ENCODE measurements at places on chromosomes 6 and 20. TPM values are rescaled to one million over a fixed set of nuclear protein-coding genes. Genes with fewer than 3 reads are reported as not detected.

The CD109 gene
- total RNA-seq, result 1.7 TPM

The HLA-C gene
- total RNA-seq, result 248 TPM

The TOX2 gene
- 2.5 TPM for total RNA-seq

GRCh38 chr6:136438441-136438840 lies 111.8 kb downstream of the MAP7 start:
- no peak for DNase-seq

GRCh38 chr6:38974389-38975151 lies 74.0 kb upstream of the GLP1R start:
- DNase-seq, result no peak

- no peak for DNase-seq
Observed at GRCh38 chr6:153941768-153942167, 97.3 kb upstream of the OPRM1 start.

The KCNK5 gene
- 29.8 TPM for total RNA-seq

The QRSL1 gene
- total RNA-seq, result 10.8 TPM

GRCh38 chr6:16548121-16548520 lies 213.1 kb downstream of the ATXN1 start:
- DNase-seq, result no peak

The FAM83D gene
- 34.8 TPM for total RNA-seq

- peak; percentile 77 for DNase-seq
Observed at GRCh38 chr20:44810391-44811149, at the start of gene RIMS4. Gene RIMS4, minus strand, starts transcription at chr20:44810546. Its CDS starts 275 bp downstream, at chr20:44810271.

DNA sequence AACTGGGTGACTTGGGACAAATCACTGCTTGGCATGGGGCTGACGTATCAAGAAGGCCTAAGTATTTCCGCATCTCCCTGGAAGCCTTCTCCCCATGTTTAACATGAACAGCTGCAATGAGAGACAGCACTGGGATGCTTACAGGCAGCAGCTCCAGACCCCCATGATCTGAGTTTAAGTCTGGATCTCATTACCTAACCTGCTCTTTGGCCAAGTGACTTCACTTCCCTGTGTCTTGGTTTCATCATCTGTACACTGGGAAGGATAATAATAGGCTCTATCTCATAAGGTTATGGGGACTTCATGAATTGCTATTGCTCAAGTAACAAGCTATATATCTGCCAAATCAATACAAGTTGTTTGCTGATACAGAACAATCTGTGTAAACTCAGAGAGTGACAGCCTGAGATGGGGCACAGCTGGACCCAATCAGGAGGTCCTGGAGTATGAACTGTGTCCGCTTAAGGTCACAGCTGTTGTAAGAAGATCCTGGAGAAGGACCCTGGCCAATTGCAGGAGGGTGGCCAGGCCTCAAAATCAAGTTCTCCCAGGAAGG lies 56.0 kb downstream of the TGM2 start:
- peak; percentile 10 for DNase-seq

The JPH2 gene
- total RNA-seq, result 0.86 TPM

- peak; percentile 66 for DNase-seq
Observed at GRCh38 chr6:26025047-26025893, 62.0 kb upstream of the HFE start.

The PLAGL2 gene
- 33.0 TPM for total RNA-seq

The MED23 gene
- total RNA-seq, result 21.7 TPM

GRCh38 chr20:3068075-3068474 lies 3.3 kb upstream of the OXT start:
- DNase-seq, result no peak

DNA sequence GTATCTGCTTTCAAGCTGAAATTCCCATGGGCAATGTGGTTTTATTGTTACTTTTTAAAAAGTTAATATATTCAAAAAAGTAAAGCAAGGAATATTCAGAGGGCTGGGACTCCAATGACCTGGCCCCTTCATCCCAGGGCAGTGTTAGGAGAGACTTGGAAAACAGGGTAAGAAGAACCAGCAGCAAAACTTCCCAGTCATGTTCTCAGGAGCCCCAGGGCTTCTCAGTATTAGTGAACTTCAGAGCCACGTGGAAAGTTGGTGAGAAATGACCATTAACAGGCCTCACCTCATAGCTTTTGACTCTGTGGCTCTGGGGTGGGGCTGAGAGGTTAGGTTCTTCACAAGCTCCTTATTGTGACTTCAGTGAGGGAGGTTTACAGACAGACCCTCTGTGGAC lies 230.4 kb upstream of the KCNG1 start:
- no peak for DNase-seq

GRCh38 chr6:38450717-38451116 lies 189.0 kb downstream of the BTBD9 start:
- DNase-seq, result no peak

DNA sequence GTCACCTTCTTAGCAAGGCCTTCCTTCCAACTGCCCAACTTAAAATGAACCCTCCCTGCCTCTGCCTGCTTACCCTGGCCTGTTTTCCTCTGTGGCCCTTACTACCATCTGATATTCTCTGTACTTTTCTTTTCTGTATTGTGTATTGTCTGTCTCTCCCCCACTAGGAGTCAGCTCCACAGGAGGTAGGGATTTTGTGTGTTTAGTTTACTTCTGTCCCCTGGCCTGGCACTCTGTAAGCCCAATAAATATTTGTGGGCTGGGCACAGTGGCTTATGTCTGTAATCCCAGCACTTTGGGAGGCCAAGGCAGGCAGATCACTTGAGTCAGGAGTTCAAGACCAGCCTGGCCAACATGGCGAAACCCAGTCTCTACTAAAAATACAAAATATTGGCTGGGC lies 72.8 kb downstream of the RIPOR3 start:
- no peak for DNase-seq

GRCh38 chr20:44993343-44993742 lies 27.0 kb downstream of the STK4 start:
- DNase-seq, result no peak

Data from endodermal cell (in vitro differentiated cells).